GF-D8 (cell line): ENCODE measurements at places on chromosomes 4 and X.
A peak's percentile ranks its signal among the peaks of the same experiment; 100 is the strongest.

DNA sequence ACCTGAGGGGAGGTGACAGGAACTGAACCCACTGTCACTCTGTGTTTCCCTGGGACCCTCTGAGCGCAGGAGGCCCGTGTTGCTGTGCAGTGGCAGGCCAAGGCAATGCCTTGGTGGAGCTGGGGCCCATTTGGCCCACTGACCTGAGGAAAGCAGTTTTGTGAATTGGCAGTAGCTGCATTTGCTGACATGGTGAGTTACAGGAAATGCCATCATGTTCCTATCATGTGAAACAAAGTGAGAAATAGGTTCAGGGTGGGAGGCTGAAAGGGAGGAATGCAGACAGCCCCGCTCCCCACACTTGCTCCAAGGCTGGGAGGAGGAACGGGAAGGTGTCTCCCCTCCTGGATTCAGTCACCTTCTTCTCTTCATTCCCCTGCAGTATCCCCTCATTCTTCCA, 146.1 kb downstream of the PTTG2 start:
- no peak for DNase-seq

DNA sequence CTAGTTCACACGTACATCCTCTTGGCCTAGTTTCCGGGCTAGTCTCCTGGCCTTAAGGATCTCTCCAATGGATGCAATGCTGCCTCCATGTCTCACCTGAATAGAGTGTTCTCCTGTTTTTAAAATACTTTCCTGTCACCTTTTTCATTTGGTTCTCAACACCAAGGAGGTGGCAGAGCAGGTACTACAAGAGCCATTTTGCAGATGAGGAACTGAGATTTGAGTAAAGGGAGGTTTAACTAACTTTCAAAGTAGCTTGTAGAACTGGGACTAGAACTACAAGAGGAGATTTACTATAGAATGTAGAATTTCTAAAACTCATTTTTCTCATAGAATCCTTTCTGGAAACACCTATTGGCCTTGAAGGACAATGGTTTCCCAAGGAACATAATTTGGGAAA, 97.6 kb upstream of the AP1S2 start:
- DNase-seq: no peak

GRCh38 chrX:5646818-5647217, 581.8 kb downstream of the NLGN4X start:
- no peak for DNase-seq

GRCh38 chrX:24575496-24575895, 71.7 kb downstream of the PCYT1B start:
- no peak for DNase-seq

- no peak for DNase-seq
These were observed 26.3 kb upstream of the ADGRL3 start for GRCh38 chr4:61173799-61174198.

GRCh38 chr4:155639704-155640523, 26.7 kb upstream of the GUCY1A1 start:
- no peak for DNase-seq

DNA sequence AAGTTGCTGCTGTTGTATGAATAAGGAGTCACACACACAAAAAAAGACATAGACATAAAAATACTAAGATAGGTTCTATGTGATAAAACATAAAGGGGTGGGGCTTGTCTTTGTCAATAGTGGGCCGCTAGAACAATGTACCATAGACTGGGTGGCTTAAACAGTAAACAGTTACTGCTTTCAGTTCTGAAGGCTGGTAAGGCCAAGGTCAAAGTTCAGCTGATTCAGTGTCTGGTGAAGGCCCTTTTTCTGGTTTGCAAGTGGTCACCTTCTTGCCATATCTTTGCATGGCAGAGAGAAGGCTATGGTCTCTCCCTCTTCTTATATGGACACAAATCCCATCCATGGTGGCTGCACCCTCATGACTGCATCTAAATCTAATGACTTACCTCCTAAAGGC, 1980.7 kb downstream of the PCDH7 start:
- no peak for DNase-seq

- no peak for DNase-seq
These were observed 3.5 kb downstream of the PKD2 start for GRCh38 chr4:88010966-88011365.

GRCh38 chr4:1407657-1408333, 1.6 kb upstream of the NKX1-1 start:
- no peak for DNase-seq

DNA sequence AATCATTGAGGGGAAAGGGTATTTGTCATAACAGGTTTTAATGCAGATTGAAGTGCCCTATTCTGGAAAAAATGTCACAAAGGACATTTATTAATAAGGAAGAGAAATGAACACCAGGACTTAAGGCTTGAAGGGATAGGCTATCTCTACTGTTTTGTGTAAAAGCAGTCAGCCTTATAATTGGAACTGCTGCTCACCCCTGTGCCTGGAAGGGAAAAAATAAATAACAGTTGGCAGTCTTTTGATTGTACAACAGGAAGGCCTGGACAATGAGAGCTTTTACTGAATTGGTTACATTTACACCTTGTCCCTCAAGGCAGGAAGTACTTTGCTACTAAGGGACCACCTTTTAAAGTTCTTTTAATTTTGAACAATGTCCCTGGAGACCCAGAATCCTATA, 17.8 kb upstream of the MAGED4 start:
- no peak for DNase-seq

DNA sequence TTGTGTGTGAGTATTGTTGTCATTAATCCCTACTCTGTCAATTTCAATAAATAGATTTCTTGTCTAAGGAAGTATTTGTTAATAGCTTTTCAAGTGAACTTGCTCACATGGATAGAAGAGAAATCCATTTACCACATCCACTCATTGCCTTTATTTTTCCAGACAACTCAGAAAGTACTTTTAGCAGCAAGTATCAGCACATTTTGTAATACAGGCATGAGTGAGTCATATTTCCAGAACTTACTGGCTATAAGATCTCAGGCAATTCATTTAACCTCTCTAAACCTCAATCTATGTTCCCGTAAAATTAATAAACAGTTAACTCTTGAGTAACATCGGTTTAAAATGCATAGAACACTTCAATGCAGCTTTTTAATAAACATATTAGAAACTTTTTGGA, 317.9 kb upstream of the PCDH7 start:
- DNase-seq: no peak

- no peak for DNase-seq
These were observed 29.9 kb upstream of the GPC4 start for GRCh38 chrX:133444952-133445831.

DNA sequence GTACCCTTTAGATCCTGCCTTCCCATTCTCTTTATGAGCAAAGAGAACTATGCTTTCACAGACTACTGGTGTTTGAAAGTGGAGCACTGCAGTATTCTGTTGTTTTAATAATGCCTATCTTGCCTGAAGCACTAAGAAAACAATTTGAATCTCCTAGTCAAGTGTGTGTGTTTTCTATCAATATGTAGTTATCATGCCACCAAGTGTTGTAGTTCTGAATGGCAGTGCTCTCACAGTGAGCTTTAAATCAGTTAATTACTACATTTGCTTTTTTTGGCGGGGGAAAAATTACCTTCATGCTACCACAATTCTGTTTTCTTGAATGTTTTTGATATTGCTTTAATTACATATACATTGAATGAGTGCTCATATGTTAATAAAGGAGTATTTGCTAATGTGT, 143.6 kb upstream of the FAM47A start:
- no peak for DNase-seq

- DNase-seq: no peak
These were observed 75.6 kb upstream of the SMARCA5 start for GRCh38 chr4:143437937-143438336.

GRCh38 chr4:184375027-184375426, 99.3 kb downstream of the IRF2 start:
- DNase-seq: no peak

- DNase-seq: peak; percentile 66
These were observed 69.4 kb downstream of the HMGB2 start for GRCh38 chr4:173264684-173265185.

DNA sequence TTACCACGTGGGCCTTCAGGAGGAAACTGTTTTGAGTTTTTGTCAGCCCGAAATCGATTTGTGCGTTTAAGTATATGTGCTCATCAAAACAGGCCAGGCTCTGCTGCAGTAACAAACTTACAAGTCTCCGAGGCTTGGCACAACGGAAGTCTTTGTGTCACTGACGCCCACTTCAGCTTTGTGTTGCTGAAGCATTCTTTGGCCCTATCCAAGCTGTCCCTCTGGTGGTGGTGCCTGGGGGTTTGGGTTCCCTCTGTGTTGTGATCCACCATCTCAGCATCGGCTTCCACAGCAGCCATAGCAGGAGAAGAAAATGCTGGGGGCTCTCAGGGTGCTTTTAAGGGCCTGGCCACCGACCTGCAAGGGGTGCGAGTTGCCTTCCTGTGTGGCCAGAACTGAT, 176.4 kb downstream of the PTTG2 start:
- no peak for DNase-seq
